ENCODE measurements at places on chromosomes 4 and X.

- DNase-seq: no peak
These were observed 382.3 kb upstream of the HTR2C start for GRCh38 chrX:114201622-114202021.

GRCh38 chrX:138748480-138748879 is 37.0 kb upstream of the FGF13 start:
- DNase-seq: no peak

DNA sequence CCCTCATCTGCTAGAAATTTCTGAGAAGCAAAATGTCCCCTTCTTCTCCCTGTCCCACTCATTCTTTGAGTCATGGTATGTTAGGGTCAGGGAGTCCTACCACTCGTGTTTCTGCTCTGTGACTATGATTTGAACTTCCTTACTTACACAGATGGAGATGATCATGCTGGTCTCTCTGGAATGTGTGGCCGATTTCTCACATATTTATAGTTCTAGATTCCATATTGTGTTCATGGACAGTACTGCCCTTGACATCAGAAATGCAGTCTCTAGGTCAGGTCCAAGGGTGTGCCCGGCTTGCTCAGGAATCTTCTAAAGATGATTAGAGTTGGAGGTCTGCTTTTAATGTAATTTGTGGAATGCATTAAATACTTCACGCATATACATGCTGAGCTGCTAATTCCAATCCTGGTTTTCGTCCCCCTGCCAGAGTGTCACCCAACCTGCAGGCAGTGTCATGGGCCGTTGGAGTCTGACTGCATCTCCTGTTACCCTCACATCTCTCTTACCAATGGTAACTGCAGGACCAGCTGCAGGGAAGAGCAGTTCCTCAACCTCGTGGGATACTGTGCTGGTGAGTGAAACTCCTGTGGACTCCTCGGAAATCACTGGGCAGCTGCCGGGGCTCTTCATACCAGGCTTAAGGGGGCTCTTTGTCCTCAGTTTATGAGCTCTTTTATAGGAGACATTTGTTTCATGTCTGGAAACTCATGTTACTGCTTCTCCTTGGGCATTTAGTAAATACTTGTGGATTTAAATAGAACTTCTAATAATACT is 214.1 kb upstream of the ANXA3 start:
- DNase-seq: no peak

DNA sequence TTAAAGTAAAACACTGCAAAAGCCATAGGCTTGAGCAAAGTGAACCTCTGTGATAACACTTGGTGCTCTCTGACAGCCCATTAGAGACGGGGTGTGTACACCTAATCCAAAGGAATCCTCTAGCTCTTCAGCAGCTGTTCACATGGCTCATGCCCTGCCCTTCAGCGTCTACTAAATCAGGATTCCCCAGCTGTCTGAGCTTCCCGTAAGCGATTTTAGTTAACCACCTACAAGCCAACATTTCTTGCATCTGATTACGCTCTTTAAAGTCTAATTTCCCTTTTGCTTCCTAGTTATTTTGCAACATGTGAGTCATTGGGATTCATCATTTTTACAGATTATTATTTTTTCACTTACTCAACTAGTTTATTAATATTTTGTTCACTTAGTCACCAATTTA is 6.5 kb downstream of the DMD start:
- DNase-seq: no peak

- DNase-seq: no peak
These were observed 8.2 kb upstream of the HSD17B11 start for GRCh38 chr4:87399148-87399547.

DNA sequence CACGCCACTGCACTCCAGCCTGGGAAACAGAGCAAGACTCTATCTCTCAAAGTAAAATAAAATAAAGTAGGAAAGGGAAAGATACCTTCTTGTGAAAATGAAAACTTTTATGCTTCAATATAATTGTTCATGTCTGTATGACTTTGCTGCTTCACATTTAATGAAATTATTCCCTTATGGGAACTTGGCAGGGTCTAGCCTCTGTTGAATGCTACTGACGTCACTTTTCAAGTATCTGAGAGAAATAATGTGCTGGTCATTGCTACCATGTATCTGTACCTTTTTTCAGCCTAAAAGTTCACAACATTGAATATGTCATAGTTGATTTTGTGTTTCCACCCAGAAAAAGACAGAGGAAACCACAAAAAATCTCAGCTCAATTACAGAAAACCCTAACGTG is 65.2 kb downstream of the PRDM5 start:
- DNase-seq: no peak

- DNase-seq: no peak
These were observed 48.9 kb upstream of the FAM47B start for GRCh38 chrX:34893741-34894140.

GRCh38 chr4:150972592-150972991 is 42.5 kb downstream of the LRBA start:
- no peak for DNase-seq

Measured in heart left ventricle (tissue), 16 donors.